ENCODE measurements at places on chromosomes 2 and 18. TPM values are rescaled to one million over a fixed set of nuclear protein-coding genes. Genes with fewer than 3 reads are reported as not detected.

- peak overlapping the region; percentile 93 for H3K27ac ChIP-seq
- H3K4me1 ChIP-seq, result peaks cover 50% of the 10 kb centered on the region
- H3K27me3 ChIP-seq, result no peaks in the 10 kb centered on the region
- DNase-seq, result no peak
- H3K4me3 ChIP-seq, result peak overlapping the region; percentile 96
- H3K36me3 ChIP-seq, result peaks cover 63% of the 10 kb centered on the region
These were observed 4.2 kb downstream of the FZD5 start for GRCh38 chr2:207765547-207765946.

The ADRA2B gene
- 0.91 TPM for total RNA-seq

The CPLX4 gene
- total RNA-seq, result not detected

The UCN gene
- 2.4 TPM for total RNA-seq

GRCh38 chr18:28174181-28174905 is 2.6 kb downstream of the CDH2 start:
- DNase-seq, result no peak
- peak overlapping the region; percentile 97 for H3K27ac ChIP-seq
- peak overlapping the region; percentile 94 for H3K4me3 ChIP-seq
- no peaks in the 10 kb centered on the region for H3K27me3 ChIP-seq

- H3K4me1 ChIP-seq, result peaks cover 10% of the 10 kb centered on the region
- no peaks in the 10 kb centered on the region for H3K36me3 ChIP-seq
- no peak for DNase-seq
- H3K27me3 ChIP-seq, result peaks cover 16% of the 10 kb centered on the region
- H3K27ac ChIP-seq, result no peak overlapping the region
- no peak overlapping the region for H3K4me3 ChIP-seq
These were observed 1101.4 kb downstream of the CBLN2 start for GRCh38 chr18:71442731-71443141.

DNA sequence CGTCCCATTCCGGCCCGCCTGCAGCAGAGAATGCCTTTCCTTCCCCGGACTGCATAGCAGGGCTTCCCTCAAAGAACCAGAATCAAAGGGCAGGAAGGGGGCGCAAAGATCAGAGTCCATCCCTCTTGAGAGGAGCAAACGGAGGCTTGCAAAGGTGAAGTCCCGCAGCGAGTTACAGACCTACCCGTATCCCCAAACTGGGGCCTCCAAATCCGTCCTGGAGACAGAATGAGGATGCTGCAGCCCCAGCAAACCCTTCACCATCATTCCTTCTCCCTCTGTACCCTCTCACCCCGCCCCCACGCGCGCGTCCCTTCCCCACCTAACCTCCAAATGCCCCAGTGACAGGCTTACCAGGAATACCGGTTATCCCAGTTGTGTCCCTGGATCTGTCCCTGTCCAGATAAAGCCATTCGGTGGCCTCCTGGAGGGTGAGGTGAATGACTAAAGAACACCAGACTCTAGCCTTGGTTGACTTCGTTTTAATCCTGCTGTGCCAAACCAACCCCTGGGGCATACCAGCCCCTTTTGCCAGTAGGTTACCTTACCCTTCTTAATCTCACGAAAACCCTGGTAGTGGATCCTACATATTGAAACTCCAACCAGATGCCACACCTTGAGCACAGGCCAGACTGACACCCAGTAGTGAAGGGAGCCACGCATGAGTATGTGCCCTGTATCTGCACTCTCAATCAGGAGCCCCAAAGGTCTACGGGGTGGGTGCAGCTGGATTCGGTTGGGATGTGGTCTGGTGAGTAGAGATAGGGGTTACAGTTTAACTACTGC is 961 bp upstream of the SLC40A1 start:
- H3K27ac ChIP-seq, result peak overlapping the region; percentile 82
- H3K27me3 ChIP-seq, result peaks cover 10% of the 10 kb centered on the region
- peak overlapping the region; percentile 74 for H3K4me3 ChIP-seq
- peak; percentile 26 for DNase-seq
- H3K4me1 ChIP-seq, result peaks cover 34% of the 10 kb centered on the region
- no peaks in the 10 kb centered on the region for H3K36me3 ChIP-seq

DNA sequence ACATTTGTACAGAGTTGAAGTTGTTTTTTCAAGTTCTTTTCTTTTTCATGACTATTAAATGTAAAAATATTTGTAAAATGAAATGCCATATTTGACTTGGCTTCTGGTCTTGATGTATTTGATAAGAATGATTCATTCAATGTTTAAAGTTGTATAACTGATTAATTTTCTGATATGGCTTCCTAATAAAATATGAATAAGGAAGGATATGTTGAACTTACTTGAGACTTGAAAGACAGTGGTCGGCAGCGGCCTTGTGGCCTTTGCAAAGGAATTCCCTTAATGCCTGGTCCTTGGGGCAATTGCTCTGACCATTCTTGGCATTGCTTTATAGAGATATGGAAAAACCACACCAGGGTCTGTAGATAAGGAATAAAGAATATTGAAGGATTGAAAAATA is 25.9 kb upstream of the TMEM87B start:
- no peak for DNase-seq
- peaks cover 6% of the 10 kb centered on the region for H3K4me1 ChIP-seq
- peaks cover 21% of the 10 kb centered on the region for H3K36me3 ChIP-seq
- H3K27me3 ChIP-seq, result no peaks in the 10 kb centered on the region

DNA sequence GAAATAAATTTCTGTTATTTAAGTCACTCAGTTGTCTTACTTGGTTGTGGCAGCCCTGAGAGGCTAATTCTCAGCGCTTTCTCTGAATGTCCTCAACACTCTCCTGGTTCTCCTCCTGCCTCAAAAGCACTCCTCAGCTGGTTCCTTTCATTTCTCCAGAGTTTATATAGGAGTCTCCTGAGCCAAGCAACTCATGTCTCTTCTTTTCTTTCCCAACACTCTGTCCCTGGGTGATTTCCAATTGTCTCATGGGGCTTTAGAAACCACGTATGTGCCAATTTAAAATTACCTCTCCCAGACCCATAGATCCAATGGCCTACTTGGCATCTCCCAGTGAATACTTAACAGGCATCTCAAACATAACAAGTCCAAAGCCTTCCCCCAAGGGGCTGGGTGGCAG is 184.3 kb downstream of the TTC32 start:
- H3K27me3 ChIP-seq, result no peaks in the 10 kb centered on the region
- H3K4me3 ChIP-seq, result no peak overlapping the region
- DNase-seq, result no peak
- no peak overlapping the region for H3K27ac ChIP-seq
- H3K4me1 ChIP-seq, result no peaks in the 10 kb centered on the region

GRCh38 chr2:169366066-169366465 is 3.7 kb upstream of the LRP2 start:
- DNase-seq, result no peak
- peaks cover 21% of the 10 kb centered on the region for H3K4me1 ChIP-seq
- H3K27me3 ChIP-seq, result peaks cover 26% of the 10 kb centered on the region
- peaks cover 1% of the 10 kb centered on the region for H3K36me3 ChIP-seq
- no peak overlapping the region for H3K27ac ChIP-seq
- no peak overlapping the region for H3K4me3 ChIP-seq

DNA sequence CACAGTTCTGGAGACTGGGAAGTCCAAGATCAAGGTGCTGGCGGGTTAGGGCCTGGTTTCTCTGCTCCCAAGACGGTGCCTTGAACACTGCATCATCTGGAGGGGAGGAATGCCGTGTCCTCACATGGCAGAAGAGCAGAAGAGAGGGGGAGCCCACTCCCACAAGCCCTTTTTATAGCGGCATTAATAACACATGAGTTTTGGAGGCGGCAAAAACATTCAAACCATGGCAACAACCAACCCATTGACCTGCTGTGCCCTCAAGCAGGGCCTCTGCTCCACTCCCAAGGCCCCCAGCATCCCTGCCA is 62.0 kb downstream of the SMAD7 start:
- DNase-seq, result no peak
- H3K36me3 ChIP-seq, result no peaks in the 10 kb centered on the region
- H3K27me3 ChIP-seq, result peaks cover 5% of the 10 kb centered on the region
- H3K27ac ChIP-seq, result no peak overlapping the region

The NDC80 gene
- total RNA-seq, result 15.0 TPM

DNA sequence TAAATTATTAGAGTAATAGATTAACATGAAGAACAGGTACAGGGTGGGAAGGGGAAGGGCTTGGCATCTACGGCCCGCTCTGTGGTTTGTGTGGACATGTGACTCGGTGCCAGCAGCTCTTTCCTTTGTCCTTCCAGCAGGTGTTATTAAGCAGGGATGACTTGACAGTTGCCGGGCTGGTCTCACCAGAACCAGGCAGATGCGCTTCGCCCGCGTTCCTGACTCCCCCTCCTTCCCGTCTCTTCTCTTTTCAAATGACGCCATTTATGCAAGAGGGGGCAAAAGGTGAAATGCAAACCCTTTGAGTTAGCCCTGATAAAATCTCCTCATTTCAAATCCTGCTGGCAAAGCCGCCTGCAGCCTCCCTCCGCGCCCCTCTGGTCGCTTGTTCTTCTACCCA is 38.9 kb upstream of the MGAT4A start:
- peaks cover 22% of the 10 kb centered on the region for H3K27me3 ChIP-seq
- no peaks in the 10 kb centered on the region for H3K36me3 ChIP-seq
- H3K4me1 ChIP-seq, result peaks cover 3% of the 10 kb centered on the region
- no peak overlapping the region for H3K4me3 ChIP-seq

- H3K4me1 ChIP-seq, result no peaks in the 10 kb centered on the region
- H3K4me3 ChIP-seq, result no peak overlapping the region
- no peak overlapping the region for H3K27ac ChIP-seq
- peaks cover 9% of the 10 kb centered on the region for H3K27me3 ChIP-seq
These were observed 6.7 kb downstream of the SAG start for GRCh38 chr2:233314180-233314925.

The ASB18 gene
- total RNA-seq, result not detected

GRCh38 chr2:120904830-120905234 is 169.2 kb downstream of the GLI2 start:
- H3K36me3 ChIP-seq, result no peaks in the 10 kb centered on the region
- DNase-seq, result no peak
- H3K27me3 ChIP-seq, result peaks cover 71% of the 10 kb centered on the region
- no peak overlapping the region for H3K27ac ChIP-seq
- H3K4me3 ChIP-seq, result no peak overlapping the region
- H3K4me1 ChIP-seq, result no peaks in the 10 kb centered on the region

DNA sequence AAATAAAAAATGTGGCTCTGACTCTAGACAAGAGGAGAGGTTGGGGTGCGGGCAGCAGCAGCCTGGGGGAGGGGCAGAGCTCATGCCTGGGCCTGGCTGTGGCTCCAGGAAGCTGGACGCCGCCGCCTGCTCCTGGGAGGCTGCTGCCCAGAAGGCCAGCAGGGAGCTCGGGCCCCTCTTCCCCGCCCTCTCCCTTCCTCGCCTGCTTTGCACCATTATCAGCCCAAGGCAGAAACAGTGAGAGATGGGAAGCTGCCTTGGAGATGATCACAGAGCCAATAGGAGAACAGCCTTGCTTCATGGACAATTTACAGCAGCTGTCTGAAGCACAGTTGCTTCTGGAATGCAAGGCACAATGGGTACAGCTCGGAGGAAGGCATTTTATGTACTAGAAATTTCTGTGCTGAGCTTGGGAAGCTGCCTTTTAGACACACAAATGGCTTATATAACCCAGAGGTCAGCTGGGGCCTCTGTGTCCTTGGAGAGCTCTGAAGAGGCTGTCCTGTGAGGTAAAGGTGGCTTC is 55.3 kb upstream of the AFF3 start:
- H3K27me3 ChIP-seq, result peaks cover 6% of the 10 kb centered on the region
- no peaks in the 10 kb centered on the region for H3K36me3 ChIP-seq
- peaks cover 11% of the 10 kb centered on the region for H3K4me1 ChIP-seq
- no peak overlapping the region for H3K4me3 ChIP-seq

DNA sequence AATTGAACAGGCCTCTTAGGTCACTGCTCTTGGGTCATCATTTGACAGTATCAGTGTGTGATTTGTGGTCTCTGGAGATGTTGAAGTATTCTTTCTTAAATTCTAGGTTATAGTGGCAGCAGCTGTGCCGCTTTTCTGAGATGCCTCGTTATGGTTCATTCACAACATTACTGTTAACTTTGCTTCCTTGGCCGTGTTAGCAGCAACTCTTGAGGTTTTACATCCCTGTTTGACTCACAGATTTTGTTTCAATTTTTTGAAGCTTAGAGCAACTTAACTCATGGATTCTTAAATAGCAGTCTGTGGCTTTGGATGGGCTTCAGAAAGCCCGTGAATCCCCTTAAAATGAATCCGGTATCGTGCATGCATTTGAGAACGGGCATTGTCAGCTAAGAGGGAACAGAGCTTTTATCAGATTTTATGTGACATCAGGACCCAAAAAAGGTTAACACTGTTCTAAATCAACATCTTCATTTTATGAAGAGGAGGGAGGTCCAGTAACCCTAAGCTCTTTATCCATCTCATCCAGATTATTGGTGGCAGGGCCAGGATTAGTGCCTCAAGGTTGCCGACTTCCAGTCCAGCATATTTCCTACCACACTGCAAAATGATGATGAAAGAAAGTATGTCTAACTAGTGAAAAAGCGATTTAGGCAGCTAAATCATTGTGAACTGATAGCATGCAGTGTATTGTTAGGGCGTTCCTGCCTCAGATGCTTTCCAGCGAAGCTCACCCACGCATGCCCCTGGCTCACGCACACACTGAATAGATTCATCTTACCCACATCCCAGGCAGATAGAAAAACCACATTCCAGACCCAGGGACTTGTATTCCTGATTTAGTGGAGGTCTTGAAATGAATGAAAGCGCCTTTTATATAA is 5.1 kb downstream of the TRIB2 start:
- H3K36me3 ChIP-seq, result peaks cover 18% of the 10 kb centered on the region
- peak overlapping the region; percentile 98 for H3K4me3 ChIP-seq
- peaks cover 30% of the 10 kb centered on the region for H3K4me1 ChIP-seq

- H3K27ac ChIP-seq, result no peak overlapping the region
- no peak for DNase-seq
- H3K4me1 ChIP-seq, result no peaks in the 10 kb centered on the region
- H3K36me3 ChIP-seq, result no peaks in the 10 kb centered on the region
- H3K27me3 ChIP-seq, result peaks cover 47% of the 10 kb centered on the region
- H3K4me3 ChIP-seq, result no peak overlapping the region
These were observed 191.9 kb downstream of the MYO3B start for GRCh38 chr2:170369894-170370293.

DNA sequence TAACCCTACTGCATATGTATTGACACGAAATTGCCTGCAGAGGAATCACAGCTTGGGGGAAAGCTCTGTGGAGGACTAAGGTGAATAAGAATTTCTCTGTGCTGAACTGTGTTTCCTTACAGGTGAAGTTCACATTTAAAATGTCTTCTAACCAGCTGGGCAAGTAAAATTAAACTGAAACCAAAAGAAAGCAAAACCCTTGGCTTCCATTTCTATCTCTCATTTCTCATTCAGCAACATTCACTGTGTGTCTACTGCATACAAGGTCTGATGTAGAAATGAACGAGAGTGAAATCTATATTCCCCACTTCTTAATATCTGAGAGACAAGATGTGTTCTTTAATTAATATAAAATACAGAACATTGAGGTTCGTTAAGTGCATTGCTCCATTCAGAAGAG is 397.3 kb downstream of the SOX11 start:
- no peak overlapping the region for H3K27ac ChIP-seq
- H3K4me3 ChIP-seq, result no peak overlapping the region
- H3K36me3 ChIP-seq, result peaks cover 3% of the 10 kb centered on the region
- H3K27me3 ChIP-seq, result no peaks in the 10 kb centered on the region

DNA sequence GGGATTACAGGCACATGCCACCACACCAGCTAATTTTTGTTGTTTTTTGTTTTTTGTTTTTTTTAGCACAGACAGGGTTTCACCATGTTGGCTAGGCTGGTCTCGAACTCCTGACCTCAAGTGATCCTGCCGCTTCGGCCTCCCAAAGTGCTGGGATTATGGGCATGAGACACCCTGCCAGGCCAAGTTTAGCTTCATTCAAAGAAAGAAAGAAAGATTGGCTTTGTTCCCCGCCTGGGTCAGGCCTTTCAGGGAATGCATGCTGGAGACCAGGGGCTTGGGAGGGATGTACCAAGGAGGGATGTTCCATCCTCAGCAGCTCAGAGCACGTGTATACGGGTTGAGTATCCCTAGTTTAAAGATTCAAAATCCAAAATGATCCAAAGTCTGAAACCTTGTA is 283.0 kb downstream of the ALPK2 start:
- H3K27me3 ChIP-seq, result no peaks in the 10 kb centered on the region
- peaks cover 29% of the 10 kb centered on the region for H3K4me1 ChIP-seq
- no peak overlapping the region for H3K4me3 ChIP-seq
- peaks cover 44% of the 10 kb centered on the region for H3K36me3 ChIP-seq
